Central memory CD8-positive, alpha-beta T cell (primary cell): ENCODE measurements at places on chromosomes 5 and 9.

DNA sequence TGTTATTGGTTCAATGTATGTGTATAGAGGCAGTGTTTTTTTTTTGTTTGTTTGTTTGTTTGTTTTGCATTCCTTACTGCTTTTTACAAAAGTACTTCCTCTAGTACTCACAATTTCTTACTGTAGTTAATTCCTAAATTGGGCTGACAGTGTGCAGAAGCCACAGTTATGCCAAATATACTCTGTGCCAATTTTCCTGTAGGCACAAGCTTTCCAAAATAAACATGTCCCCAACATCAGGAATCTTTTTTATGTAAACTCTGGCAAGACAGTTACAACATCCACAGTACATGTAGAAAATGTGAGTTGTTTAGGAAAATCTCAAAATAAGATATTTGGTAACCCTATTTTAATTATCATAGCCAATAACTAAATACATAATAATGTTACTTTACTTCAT, 161.6 kb upstream of the TSLP start:
- no peak overlapping the region for H3K4me3 ChIP-seq
- H3K4me1 ChIP-seq, result no peaks in the 10 kb centered on the region
- no peak overlapping the region for H3K27ac ChIP-seq
- no peaks in the 10 kb centered on the region for H3K36me3 ChIP-seq

- peak overlapping the region; percentile 84 for H3K27ac ChIP-seq
- H3K36me3 ChIP-seq, result peaks cover 2% of the 10 kb centered on the region
- DNase-seq, result no peak
- no peaks in the 10 kb centered on the region for H3K27me3 ChIP-seq
These were observed 11.2 kb upstream of the PARP8 start for GRCh38 chr5:50655067-50655809.

DNA sequence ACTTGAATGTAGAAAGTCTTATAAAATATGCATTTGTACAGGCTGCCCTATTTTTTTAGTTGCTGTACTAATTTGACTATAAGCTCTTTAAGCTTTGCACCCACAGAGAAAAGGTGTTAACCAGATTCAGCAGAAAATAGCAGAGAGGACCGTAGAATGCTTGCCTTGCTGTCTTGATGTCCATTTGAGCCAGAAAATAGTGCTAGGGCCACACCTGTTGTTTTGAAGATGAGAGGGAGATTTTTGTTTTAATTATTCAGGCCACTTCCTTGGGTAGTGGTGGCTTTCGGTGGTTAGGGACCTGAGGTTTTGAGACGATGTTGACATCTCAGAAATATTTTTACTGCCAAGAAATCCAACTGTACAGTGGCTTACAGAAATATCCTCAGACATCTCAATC, 196.0 kb downstream of the SPATA31D1 start:
- no peak overlapping the region for H3K27ac ChIP-seq
- no peak for DNase-seq

- peaks cover 17% of the 10 kb centered on the region for H3K36me3 ChIP-seq
- H3K4me1 ChIP-seq, result peaks cover 51% of the 10 kb centered on the region
- peak overlapping the region; percentile 100 for H3K27ac ChIP-seq
These were observed 399 bp downstream of the NUP155 start for GRCh38 chr5:37370550-37370863.

- H3K4me1 ChIP-seq, result no peaks in the 10 kb centered on the region
- no peaks in the 10 kb centered on the region for H3K36me3 ChIP-seq
- no peak overlapping the region for H3K27ac ChIP-seq
- H3K4me3 ChIP-seq, result no peak overlapping the region
- H3K27me3 ChIP-seq, result peaks cover 7% of the 10 kb centered on the region
- no peak for DNase-seq
These were observed 776.0 kb upstream of the ACO1 start for GRCh38 chr9:31608416-31608815.

DNA sequence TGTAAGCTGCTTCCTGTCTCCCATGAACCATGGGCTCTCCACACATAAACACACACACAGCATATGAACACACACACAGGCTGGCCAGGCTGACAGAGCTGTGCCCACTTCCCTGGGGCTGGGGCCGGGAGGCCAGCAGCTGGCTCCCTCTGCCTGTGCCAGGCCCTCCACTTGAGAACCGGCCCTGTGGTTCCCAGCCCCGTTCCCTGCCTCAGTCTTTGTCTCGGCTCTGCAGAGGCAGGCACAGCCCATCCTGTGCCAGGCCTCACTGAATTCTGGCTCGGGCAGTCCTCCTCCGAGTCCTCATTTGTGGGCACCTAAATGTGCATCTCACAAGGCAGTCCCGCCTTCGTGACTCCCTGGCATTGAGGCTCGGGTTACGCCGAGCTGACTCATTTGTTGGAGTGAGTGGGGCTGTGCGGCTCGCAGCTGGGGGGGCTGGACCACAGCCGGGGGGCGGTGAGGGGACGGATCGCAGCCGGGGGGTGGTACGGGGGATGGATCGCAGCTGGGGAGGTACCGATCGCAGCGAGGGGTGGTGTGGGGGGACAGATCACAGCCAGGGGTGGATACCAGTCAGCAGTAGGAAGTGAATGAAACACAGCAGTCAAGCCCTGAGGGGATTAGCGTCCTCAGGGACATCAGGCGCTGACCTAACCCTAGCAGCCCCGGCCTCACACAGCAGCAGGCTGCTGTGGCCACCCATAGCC, 72.3 kb downstream of the PSMB7 start:
- no peak overlapping the region for H3K4me3 ChIP-seq
- H3K27ac ChIP-seq, result no peak overlapping the region
- no peaks in the 10 kb centered on the region for H3K4me1 ChIP-seq
- DNase-seq, result no peak
- H3K36me3 ChIP-seq, result peaks cover 5% of the 10 kb centered on the region
- no peaks in the 10 kb centered on the region for H3K27me3 ChIP-seq

DNA sequence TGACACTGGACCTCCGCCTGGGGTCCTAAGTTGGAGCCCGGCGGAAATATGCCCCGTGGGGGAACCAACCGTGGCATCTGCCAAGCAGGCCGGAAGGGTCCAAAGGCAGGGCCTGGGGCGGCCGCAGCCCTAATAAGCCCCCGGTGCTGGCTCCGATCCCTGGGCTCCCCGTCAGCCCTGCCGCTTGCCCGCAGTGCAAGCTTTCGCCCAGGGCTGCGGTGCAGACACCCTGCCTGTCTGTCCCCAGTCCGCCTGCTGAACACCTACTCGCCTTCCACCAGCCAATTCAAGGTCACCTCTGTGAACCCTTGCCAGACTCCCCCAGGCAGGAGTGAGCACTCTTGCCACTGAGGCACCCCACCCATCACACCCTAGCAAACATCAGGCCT, 502 bp upstream of the PTGR1 start:
- peak overlapping the region; percentile 81 for H3K4me3 ChIP-seq
- H3K27ac ChIP-seq, result no peak overlapping the region
- H3K4me1 ChIP-seq, result peaks cover 20% of the 10 kb centered on the region
- no peak for DNase-seq
- peaks cover 58% of the 10 kb centered on the region for H3K27me3 ChIP-seq

DNA sequence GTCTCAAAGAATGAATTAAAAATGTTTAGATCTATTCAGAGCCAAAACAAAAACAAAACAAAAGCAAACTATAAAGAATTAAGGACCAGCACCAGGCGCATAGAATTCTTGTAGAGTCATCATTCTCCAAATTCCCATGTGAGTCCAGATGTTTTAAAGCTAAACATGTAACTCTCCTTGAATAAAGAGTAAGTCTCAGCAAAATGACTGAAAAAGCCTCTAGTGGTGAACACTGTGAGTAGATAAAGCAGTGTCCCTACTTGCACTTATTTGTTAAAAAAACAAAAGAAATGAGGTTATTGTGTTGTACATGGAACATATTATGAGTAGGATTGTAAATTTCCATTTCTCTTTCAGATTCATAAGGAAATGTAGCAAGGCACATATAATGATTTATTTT, 44.0 kb downstream of the NNT start:
- H3K4me1 ChIP-seq, result peaks cover 5% of the 10 kb centered on the region
- H3K27ac ChIP-seq, result no peak overlapping the region
- DNase-seq, result no peak
- peaks cover 48% of the 10 kb centered on the region for H3K36me3 ChIP-seq
- no peaks in the 10 kb centered on the region for H3K27me3 ChIP-seq
- H3K4me3 ChIP-seq, result no peak overlapping the region

DNA sequence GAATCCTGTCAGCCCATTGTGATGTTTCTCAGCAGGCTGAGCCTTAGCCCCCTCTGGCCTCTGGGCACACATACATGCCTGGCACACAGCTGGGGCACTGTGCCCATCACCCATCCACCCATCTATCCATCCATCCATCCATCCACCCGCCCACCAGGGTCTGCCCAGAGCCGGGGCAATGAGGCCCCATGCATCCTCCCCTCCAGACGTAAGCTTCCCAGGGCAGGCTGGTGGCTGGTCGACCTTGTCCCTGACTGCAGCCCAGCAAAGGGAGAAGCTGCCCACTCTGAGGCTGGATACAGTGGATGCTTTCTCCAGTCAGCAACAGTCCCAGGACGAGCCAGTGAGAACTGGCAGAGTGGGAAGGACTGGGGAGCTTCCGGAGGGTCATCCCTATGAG, 21.1 kb upstream of the SLC25A51 start:
- DNase-seq, result no peak
- peaks cover 20% of the 10 kb centered on the region for H3K27me3 ChIP-seq

DNA sequence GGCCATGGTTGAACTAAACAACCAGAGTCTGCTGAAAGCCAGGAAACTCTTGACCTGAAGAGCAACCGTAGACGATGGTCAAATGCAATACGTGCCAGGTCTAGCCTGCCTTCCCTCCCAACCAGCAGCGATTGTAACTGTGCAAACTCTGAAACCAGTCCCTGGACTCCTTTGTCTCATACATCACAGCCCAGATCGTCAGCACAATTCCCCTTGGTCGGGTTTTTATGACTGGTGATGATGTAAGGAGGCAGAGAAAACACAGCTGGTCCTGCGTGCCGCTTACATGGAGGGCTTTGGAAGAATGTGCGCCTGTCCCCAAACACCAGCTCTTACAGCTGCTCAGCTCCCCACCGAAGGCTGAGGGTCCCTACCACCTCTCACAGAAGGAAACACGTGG, 24.6 kb downstream of the SMIM23 start:
- DNase-seq, result no peak
- no peak overlapping the region for H3K4me3 ChIP-seq
- no peak overlapping the region for H3K27ac ChIP-seq

GRCh38 chr5:115392611-115393010, 96.2 kb upstream of the CCDC112 start:
- no peaks in the 10 kb centered on the region for H3K4me1 ChIP-seq
- H3K27me3 ChIP-seq, result no peaks in the 10 kb centered on the region
- H3K27ac ChIP-seq, result no peak overlapping the region
- H3K4me3 ChIP-seq, result no peak overlapping the region

- no peak overlapping the region for H3K27ac ChIP-seq
- no peaks in the 10 kb centered on the region for H3K4me1 ChIP-seq
- no peaks in the 10 kb centered on the region for H3K27me3 ChIP-seq
- no peak overlapping the region for H3K4me3 ChIP-seq
- no peaks in the 10 kb centered on the region for H3K36me3 ChIP-seq
- DNase-seq, result no peak
These were observed 90.2 kb upstream of the BOD1 start for GRCh38 chr5:173706700-173707099.

DNA sequence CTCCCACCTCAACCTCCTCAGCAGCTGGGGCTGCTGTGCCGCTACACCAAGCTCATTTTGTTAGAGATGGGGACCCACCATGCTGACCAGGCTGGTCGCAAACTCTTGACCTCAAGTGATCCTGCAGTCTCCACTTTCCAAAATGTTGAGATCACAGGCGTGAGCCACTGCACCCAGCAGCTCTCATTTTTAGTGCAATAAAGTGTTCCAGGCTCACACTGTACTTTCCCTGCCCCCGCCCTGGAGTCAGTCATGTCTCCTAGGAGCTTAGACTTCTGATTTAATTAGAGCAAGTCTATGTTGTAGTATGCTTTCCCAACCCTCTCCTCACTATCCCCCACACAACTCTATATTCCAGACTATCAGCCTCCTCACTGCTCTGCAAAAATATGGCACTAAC, 238.0 kb upstream of the ACTBL2 start:
- peaks cover 2% of the 10 kb centered on the region for H3K36me3 ChIP-seq
- H3K4me1 ChIP-seq, result no peaks in the 10 kb centered on the region
- no peaks in the 10 kb centered on the region for H3K27me3 ChIP-seq
- H3K27ac ChIP-seq, result no peak overlapping the region

DNA sequence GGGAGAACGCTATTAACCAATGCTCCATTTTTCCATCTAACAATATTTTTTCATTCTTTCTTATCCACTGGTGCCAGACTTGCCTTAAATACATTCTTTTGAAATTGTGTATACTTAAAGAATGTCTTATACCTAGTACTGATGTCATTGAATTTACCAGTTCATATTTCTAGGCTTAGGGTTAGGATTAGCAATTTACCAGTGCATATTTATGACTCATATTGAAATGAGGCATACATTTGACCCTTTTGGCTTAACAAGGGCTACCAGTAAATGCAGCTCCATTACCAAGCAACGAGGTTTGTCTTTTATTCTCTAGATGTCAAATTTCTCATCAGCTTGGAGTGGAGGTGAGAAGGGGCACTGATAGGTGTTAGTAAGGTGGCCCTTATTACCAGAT, 89.5 kb downstream of the CDH9 start:
- peaks cover 2% of the 10 kb centered on the region for H3K36me3 ChIP-seq
- no peak for DNase-seq
- H3K27me3 ChIP-seq, result no peaks in the 10 kb centered on the region
- no peak overlapping the region for H3K27ac ChIP-seq
- H3K4me1 ChIP-seq, result no peaks in the 10 kb centered on the region

DNA sequence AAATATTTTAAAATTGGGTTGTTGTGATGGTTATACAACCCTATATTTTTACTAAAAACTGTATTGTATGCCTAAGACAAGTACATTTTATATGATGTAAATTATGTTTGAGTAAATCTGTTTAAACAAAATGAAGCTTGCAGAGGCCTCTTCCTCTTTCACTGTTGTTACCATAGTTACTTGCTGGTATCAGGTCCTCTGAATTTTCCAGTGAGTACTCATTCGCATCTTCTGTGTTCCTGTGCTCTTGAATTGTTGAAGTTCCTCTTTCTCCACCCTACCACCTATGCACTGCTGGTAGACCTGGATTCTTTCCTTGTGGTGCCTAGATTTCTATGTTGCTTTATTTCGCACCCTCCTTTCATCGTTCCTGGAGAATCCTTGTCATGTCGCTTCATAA, 938.5 kb upstream of the ACO1 start:
- no peak overlapping the region for H3K27ac ChIP-seq
- no peak for DNase-seq
- H3K4me1 ChIP-seq, result no peaks in the 10 kb centered on the region
- no peak overlapping the region for H3K4me3 ChIP-seq
- no peaks in the 10 kb centered on the region for H3K27me3 ChIP-seq
